ENCODE measurements at places on chromosomes 5 and 9. TPM values are rescaled to one million over a fixed set of nuclear protein-coding genes. Genes with fewer than 3 reads are reported as not detected.

DND1 gene
- total RNA-seq, result 0.77 TPM

C1QTNF2 gene
- 0.11 TPM for total RNA-seq

PPP1R26 gene
- total RNA-seq, result 5.7 TPM

PCDHGB2 gene
- total RNA-seq, result 1.0 TPM

GRCh38 chr9:96382175-96382574 is 1.3 kb downstream of the SLC35D2 start:
- no peaks in the 10 kb centered on the region for H3K36me3 ChIP-seq
- peaks cover 34% of the 10 kb centered on the region for H3K4me1 ChIP-seq
- no peaks in the 10 kb centered on the region for H3K27me3 ChIP-seq

GRCh38 chr5:61666064-61666621 is 334.1 kb downstream of the ZSWIM6 start:
- H3K27me3 ChIP-seq, result no peaks in the 10 kb centered on the region
- H3K4me3 ChIP-seq, result no peak overlapping the region
- no peaks in the 10 kb centered on the region for H3K4me1 ChIP-seq
- H3K27ac ChIP-seq, result no peak overlapping the region

GRCh38 chr5:8458038-8458383 is 589.1 kb downstream of the MTRR start:
- peak overlapping the region; percentile 74 for H3K4me3 ChIP-seq
- H3K4me1 ChIP-seq, result peaks cover 4% of the 10 kb centered on the region
- H3K27me3 ChIP-seq, result no peaks in the 10 kb centered on the region
- DNase-seq, result no peak
- peaks cover 7% of the 10 kb centered on the region for H3K36me3 ChIP-seq

GRCh38 chr5:67373518-67373917 is 176.9 kb upstream of the CD180 start:
- no peaks in the 10 kb centered on the region for H3K4me1 ChIP-seq
- no peaks in the 10 kb centered on the region for H3K27me3 ChIP-seq
- H3K36me3 ChIP-seq, result no peaks in the 10 kb centered on the region
- no peak overlapping the region for H3K27ac ChIP-seq

- DNase-seq, result no peak
- no peaks in the 10 kb centered on the region for H3K4me1 ChIP-seq
- no peaks in the 10 kb centered on the region for H3K36me3 ChIP-seq
Measured at GRCh38 chr5:1139331-1140170, 27.7 kb upstream of the SLC12A7 start.

DNA sequence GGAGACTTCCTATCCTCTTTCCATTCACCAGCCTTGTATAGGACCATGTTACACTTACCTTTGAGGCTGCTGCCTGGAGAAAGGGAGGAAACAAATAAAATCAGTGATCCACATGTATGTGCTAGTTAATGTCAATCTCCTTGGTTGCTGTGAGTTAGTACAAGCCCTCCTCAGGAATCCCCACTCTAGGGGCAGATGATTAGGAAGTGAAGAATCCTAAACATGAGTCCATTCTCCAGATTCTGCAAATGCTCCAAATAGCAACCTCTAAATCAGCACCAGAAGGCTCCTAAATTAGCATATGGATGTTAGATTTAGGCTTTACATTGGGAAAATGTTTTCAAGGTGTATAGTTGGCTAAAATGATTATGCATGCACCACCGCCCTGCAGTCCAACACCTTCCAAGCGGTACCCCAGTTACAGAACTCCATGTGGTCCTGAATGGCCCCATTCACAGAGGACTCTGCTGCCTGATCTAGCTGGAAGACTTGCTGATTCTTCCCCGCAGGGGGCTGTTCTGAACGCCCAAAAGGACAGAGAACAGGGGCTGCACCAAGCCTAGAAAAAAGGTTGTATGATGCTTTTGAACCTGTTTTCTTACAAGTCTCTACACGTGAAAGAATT is 123.2 kb downstream of the TLE1 start:
- no peaks in the 10 kb centered on the region for H3K27me3 ChIP-seq
- no peak overlapping the region for H3K4me3 ChIP-seq
- no peaks in the 10 kb centered on the region for H3K36me3 ChIP-seq
- no peaks in the 10 kb centered on the region for H3K4me1 ChIP-seq
- no peak overlapping the region for H3K27ac ChIP-seq
- DNase-seq, result no peak

DNA sequence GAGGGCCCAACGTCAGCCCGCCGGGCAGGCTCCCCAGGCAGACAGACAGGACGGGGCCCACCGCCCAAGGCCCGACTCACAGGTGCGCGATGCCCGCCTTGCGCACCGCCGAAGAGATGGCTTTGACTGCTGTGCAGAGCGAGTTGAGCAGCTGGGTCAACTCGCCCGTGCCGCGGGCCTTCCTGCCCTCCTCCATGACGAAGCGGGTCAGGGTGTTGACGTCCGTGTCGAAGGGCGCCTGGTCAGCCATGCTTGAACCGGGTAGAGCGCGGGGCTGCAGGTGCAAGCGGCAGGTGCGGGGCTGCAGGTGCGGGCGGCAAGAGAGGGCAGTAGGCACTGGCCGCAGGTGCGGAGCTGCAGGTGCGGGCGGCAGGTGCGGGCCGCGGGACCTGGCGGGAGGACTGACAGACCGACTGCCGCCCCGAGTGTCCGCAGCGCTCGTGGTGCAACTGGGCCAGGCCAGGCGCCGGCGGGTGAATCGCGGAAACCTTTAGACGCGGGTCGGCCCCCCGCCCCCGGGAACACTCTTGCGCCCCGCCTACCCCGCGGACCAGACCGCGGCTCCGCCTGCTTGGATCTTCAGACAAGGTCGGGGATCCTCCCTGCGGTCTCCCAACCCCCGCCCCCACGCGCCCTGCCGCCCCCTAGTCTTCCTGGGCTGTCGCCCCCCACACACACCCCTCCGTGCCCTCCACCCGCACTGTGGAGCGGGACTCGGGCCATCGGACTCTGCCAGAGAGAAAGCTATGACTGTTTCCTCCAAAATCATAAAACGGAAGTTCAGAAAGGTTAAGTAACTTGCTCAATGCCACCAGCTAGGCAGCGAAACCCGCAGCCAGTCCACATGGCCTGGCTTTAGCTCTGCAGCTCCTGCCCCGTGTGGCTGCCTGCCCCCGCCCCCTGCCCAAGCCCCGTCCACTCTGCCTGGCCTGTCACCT is at the start of gene FBP1:
Gene FBP1, minus strand, starts transcription at position 458 of the 938 bp plus-strand sequence. Its CDS starts 208 bp downstream, at position 250.
- H3K4me1 ChIP-seq, result no peaks in the 10 kb centered on the region
- DNase-seq, result peak; percentile 93
- no peaks in the 10 kb centered on the region for H3K36me3 ChIP-seq
- H3K4me3 ChIP-seq, result peak within 1 kb of the TSS; percentile 70
- no peaks in the 10 kb centered on the region for H3K27me3 ChIP-seq
- H3K27ac ChIP-seq, result peak within 1 kb of the TSS; percentile 87

GRCh38 chr5:111557686-111558085 is 45.4 kb upstream of the STARD4 start:
- H3K27ac ChIP-seq, result no peak overlapping the region
- no peak overlapping the region for H3K4me3 ChIP-seq
- H3K4me1 ChIP-seq, result no peaks in the 10 kb centered on the region
- no peaks in the 10 kb centered on the region for H3K27me3 ChIP-seq
- DNase-seq, result no peak

DNA sequence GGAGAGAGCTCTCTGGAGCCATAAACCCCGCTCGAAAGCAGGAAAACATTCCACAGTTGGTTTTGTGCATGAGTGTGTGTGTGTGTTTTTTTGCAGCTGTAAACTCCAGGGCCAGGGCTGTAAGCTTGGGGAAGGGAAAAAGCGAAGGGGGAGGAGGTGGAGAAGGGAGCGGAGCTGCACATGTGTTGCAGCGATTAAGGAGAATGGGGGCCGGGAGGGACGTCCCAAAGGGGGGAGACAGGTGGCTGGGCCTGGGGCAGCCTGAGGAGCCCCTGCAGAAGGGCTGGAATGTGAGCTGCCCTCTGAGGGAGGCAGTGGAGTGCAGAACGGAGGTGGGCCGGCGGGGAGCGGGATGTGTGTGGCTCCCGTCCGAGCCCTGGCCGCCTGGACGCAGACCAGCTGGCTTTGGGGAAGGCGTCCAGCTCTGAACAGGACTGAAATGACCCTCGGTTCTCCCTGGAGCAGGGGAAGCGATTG is 2.7 kb upstream of the MYMK start:
- H3K4me3 ChIP-seq, result no peak overlapping the region
- no peak for DNase-seq
- H3K36me3 ChIP-seq, result no peaks in the 10 kb centered on the region
- no peaks in the 10 kb centered on the region for H3K27me3 ChIP-seq
- no peak overlapping the region for H3K27ac ChIP-seq
- no peaks in the 10 kb centered on the region for H3K4me1 ChIP-seq

GRCh38 chr9:18393340-18394130 is 80.4 kb upstream of the ADAMTSL1 start:
- no peaks in the 10 kb centered on the region for H3K4me1 ChIP-seq
- H3K27ac ChIP-seq, result no peak overlapping the region
- no peaks in the 10 kb centered on the region for H3K27me3 ChIP-seq
- H3K4me3 ChIP-seq, result no peak overlapping the region
- no peaks in the 10 kb centered on the region for H3K36me3 ChIP-seq
